ENCODE measurements at places on chromosomes 16 and 17.
A peak's percentile ranks its signal among the peaks of the same experiment; 100 is the strongest.

GRCh38 chr17:77322514-77323412 is 182.0 kb downstream of the SEC14L1 start:
- DNase-seq, result no peak

GRCh38 chr17:39200070-39200879 is at the start of gene RPL19:
Gene RPL19 (plus strand): TSS chr17:39200283. CDS start chr17:39200345, 62 bp downstream.
- DNase-seq, result peak; percentile 62

- no peak for DNase-seq
Measured at GRCh38 chr17:57326336-57326735, 70.0 kb downstream of the MSI2 start.

GRCh38 chr16:78720416-78720815 is 621.0 kb downstream of the WWOX start:
- no peak for DNase-seq

DNA sequence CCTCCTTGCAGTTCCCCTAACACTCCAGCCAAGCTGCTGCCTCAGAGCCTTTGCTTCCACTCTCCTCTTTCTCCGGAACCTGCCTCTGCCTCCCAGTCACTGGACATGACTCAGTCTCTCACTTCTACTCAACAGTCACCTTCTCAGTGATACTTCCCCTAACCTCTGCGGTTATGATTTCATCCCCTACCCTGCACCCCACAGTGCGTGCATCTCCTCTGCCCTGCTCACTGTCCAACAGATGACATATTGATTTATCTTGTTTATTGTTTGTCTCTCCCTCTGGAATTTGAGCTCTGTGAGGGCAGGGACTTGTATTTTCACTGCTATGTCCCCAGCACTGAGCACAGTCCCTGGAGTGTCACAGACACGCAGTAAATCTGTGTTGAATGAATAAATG is 100.7 kb downstream of the CYLD start:
- DNase-seq, result no peak

Data from activated CD4-positive, CD25-positive, alpha-beta regulatory T cell treated with anti-CD3 and anti-CD28 coated beads, Interleukin-2, amount 50 U/mL, for 16 hours (primary cell).